Activated CD4-positive, alpha-beta memory T cell treated with anti-CD3 and anti-CD28 coated beads, Interleukin-2, amount 10 ng/mL, durations not matched to agents 7 days and 5 days (primary cell): ENCODE measurements at places on chromosomes 5 and 9.

DNA sequence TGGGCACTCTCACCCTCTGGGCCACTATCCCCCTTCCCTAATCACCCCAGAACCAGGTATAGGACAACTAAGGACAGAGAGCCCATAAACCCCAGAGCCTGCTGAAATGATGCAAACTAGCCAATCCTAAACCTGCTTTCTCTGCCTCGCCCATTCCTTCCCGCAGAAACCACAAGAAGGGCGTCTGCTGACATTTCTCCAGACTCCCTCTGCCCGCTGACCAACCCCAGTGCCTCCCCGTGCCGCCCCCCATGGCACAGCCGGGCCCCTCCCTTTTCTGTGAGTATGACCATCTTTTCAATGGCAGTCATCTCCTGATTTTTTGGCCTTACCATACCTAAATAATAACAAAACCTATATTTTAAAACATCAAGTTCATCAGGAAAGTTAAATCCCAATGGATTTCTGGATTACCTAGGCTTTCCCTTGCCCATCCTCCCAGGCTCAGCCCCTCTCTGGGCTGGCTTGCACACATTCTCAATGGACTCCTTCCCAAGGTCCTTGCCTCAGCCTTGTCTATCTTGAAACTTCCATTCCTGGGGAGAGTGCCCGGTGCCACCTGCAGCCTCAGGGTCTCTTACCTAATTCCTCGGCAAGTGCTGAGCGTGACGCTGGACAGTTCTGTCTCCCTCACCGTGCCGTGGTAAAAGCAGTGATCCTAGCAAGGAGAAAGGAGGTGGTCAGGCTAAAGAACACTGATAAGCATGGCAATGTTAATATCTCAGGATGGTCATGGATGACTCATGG, 45.2 kb downstream of the ADAM19 start:
- no peak overlapping the region for H3K4me3 ChIP-seq
- H3K36me3 ChIP-seq = peaks cover 91% of the 10 kb centered on the region
- peak overlapping the region; percentile 64 for H3K27ac ChIP-seq
- DNase-seq = no peak

GRCh38 chr9:89598926-89599325, 5.9 kb upstream of the GADD45G start:
- no peak overlapping the region for H3K4me3 ChIP-seq
- DNase-seq = no peak
- peaks cover 9% of the 10 kb centered on the region for H3K4me1 ChIP-seq
- H3K27ac ChIP-seq = no peak overlapping the region
- peaks cover 31% of the 10 kb centered on the region for H3K27me3 ChIP-seq
- H3K36me3 ChIP-seq = no peaks in the 10 kb centered on the region

DNA sequence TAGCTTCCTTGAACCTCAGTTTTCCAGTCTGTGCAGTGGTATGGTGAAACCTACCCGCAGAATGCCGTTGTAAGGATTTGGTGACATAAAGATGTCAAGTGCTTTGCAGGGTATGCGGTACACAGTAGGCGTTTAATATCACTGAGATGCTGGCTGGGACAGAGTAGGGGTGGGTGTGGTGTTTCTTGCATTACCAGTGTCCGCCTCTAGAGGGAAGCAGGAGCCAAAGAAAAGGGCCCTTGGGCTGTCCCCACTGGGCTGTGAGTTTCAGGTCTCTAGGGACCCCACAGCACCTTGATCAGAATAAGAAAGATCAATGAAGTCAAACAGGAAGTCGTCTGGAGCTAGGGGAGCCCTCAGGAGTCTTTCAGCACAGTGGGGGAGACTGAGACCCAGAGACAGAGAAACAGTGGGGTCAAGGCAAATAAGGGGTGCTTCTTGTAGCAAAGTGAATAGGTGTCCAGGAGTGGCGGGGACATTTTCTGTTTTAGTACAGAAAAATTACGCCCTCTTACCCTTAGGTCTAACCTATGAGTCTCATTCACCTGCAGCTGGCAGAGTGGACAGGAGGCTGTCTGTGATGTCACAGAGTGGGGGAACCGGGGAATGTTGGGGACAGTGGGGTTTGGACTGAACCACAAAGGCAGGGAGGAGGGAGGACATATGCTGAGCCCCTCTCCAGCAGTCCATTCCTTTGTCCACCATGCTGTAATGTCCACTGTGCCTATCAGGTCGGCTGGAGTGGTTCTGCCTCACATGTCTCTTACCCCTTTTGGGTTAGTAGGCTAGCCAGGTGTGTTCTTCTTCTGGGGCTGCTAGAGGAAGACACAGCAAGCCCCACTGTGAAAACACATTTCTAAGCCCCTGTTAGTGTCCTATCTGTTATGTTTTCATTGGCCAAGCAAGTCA, 4.7 kb upstream of the TEX53 start:
- H3K27ac ChIP-seq = no peak overlapping the region
- no peaks in the 10 kb centered on the region for H3K36me3 ChIP-seq
- H3K4me1 ChIP-seq = no peaks in the 10 kb centered on the region
- H3K4me3 ChIP-seq = no peak overlapping the region
- peak; percentile 68 for DNase-seq

DNA sequence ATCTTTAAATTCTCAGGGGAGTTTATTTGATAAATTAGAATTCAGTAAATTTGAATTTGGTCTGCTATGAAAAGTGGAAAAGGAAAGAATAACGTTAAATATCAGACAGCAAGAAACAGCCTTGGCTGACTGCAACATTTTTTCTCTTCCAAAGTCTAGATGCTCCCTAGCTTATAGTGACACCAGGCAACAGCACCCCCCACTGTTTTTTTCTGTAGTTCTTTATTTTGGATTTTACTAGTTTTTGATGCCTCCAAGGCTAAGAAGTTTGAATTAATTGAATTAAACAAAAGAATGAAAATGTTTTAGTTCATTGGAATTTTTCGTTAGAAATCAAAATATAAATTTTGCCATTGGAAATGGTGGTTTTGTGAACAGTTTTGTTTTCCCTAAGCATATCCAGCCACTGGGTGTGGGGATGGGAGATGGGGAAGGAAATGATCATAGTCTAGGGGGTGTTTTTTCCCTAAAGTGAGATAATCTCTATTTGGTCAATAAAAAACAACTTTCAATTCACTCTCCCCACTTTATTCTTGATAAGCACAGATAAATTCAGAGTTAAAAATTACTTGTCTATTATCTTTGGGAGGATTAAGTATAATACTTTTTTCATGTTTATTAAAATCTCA, 199.3 kb upstream of the CD180 start:
- no peak for DNase-seq
- H3K27me3 ChIP-seq = peaks cover 2% of the 10 kb centered on the region
- no peak overlapping the region for H3K4me3 ChIP-seq
- H3K36me3 ChIP-seq = no peaks in the 10 kb centered on the region

DNA sequence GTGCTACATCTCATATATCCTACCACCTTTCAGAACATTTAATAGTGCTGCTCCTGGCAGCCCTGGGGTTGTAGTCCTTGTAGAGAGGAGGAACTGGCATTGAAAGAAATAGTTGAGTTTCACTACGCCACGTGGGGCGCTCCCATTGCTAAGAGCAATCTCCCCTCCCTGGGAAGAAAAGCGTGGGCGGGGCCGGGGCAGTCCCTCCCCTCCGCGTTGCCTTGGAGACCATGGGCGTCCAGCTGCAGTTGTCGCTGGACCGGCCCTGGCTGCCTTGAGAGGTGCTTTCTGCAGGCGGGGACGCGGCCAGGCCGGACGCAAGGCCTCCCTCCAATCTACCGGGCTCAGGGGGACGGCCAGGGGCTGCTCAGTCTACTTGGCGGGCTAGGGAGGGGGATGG, 368 bp upstream of the CCDC180 start:
- no peak overlapping the region for H3K4me3 ChIP-seq
- no peaks in the 10 kb centered on the region for H3K4me1 ChIP-seq
- no peak overlapping the region for H3K27ac ChIP-seq
- peaks cover 1% of the 10 kb centered on the region for H3K36me3 ChIP-seq
- DNase-seq = no peak

DNA sequence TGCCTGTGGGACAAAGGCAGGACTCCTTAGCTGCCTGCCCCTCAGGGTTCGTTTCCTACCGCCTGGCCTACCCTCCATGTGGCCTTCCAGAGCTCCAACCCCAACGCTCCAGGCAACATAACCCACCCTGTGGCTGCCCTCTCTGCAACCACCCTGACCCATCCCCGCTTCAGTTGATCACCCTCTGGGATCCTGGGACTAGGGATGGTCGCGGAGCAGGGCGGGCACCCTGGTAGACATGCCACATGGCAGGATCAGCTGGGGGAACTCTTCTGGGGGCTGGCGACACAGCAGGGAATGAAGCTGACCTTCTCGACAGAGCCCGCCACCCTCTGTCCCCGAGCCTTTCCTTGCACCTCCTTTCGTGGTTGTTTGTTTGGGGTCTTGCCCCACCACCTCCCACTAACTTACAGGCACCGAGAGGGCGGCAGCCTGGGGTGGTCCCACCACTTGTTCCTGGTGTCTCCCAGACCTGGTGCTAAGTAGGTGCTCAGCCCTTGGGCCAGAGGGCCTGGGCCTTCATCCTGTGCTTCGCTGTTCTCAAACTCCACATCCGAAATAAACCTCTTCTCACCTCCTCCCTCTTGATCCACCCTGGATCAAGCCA, 243.1 kb downstream of the PBX3 start:
- no peaks in the 10 kb centered on the region for H3K27me3 ChIP-seq
- H3K27ac ChIP-seq = no peak overlapping the region
- no peak overlapping the region for H3K4me3 ChIP-seq
- no peak for DNase-seq
- no peaks in the 10 kb centered on the region for H3K4me1 ChIP-seq

- no peaks in the 10 kb centered on the region for H3K4me1 ChIP-seq
- no peak for DNase-seq
- no peaks in the 10 kb centered on the region for H3K27me3 ChIP-seq
- H3K36me3 ChIP-seq = no peaks in the 10 kb centered on the region
Measured at GRCh38 chr5:17398866-17399835, 98.9 kb upstream of the TAF11L2 start.

DNA sequence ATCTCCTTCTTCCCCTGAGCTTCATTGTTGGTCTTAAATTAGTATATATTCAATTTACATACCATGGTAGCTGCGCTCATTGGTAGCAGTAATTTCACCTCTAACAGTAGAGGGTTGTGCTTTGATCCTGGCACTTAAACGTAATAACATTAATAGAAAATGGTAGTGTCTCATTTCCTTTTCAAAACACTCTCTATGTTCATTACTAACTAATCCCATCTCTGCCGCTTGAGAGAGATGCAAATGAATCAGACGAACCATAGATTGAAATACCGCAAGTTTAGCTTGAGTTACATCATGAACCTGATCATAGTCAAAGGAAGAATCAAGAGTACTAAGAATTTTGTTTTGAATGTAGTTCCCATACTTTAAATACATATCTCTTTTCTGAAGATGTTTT, 2.2 kb downstream of the THBS4 start:
- H3K4me1 ChIP-seq = peaks cover 38% of the 10 kb centered on the region
- no peak overlapping the region for H3K27ac ChIP-seq
- no peak for DNase-seq
- H3K36me3 ChIP-seq = peaks cover 5% of the 10 kb centered on the region

DNA sequence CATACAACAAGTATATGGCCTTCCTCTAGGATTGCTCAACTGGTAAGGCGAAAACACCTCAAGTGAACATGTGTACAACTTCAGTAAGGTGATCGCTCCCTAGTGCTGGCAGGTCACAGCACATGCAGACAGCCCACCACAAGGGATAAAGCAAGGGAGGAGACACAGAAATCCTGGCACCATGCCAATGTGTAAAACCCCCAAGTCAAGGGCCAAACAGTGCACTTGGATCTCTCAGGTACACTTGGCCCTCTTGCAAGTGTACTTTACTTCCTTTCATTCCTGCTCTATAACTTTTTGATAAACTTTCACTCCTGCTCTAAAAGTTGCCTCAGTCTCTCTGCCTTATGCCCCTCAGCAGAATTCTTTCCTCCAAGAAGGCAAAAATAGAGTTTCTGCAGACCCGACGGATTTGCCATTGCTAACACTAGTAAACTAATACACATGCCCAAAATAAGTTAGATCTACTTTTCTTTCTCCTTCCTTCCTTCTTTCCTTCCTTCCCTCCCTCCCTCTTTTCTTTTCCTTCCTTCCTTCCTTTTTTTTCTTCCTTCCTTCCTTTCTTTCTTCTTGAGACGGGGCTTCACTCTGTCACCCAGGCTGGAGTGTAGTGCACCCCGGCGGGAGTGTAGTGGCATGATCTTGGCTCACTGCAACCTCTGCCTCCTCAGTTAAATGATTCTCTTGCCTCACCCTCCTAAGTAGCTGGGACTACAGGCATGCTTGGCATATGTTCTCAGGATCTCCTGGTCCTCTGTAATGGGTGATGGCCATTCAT, 6.8 kb upstream of the LNPEP start:
- no peak overlapping the region for H3K4me3 ChIP-seq
- H3K36me3 ChIP-seq = peaks cover 33% of the 10 kb centered on the region
- no peaks in the 10 kb centered on the region for H3K27me3 ChIP-seq

DNA sequence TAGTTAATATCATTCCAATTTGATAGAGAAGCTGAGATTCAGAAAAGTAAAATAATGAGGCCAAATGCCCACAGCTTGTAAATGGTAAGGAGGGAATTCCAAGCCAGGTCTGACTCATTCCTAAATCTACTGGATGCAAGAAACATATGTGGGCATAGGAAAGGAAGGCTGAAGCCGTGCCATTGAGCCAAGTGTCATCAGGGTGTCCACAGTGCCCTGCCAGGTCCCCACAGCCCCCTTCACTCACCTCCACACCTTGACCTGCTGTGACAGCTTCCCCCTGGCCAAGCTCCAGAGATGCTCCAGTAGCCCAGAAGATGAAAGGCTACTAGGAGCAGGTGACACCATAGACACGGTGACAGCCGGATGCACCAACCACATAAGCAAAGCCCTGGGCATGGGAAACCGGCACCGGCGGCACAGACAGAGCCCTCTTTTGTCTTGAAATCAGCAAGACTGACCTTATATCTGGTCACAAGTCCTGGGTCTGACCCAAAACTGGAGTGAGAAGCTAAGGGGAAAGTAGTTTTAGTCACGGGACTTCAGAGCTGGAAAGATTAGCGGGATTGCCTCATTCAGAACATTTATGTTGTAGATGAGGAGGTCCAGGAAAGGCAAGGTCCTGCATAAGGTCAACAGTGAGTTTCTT, 20.1 kb upstream of the FAT2 start:
- H3K27ac ChIP-seq = no peak overlapping the region
- no peak overlapping the region for H3K4me3 ChIP-seq
- H3K4me1 ChIP-seq = peaks cover 21% of the 10 kb centered on the region
- H3K36me3 ChIP-seq = no peaks in the 10 kb centered on the region
- DNase-seq = no peak

DNA sequence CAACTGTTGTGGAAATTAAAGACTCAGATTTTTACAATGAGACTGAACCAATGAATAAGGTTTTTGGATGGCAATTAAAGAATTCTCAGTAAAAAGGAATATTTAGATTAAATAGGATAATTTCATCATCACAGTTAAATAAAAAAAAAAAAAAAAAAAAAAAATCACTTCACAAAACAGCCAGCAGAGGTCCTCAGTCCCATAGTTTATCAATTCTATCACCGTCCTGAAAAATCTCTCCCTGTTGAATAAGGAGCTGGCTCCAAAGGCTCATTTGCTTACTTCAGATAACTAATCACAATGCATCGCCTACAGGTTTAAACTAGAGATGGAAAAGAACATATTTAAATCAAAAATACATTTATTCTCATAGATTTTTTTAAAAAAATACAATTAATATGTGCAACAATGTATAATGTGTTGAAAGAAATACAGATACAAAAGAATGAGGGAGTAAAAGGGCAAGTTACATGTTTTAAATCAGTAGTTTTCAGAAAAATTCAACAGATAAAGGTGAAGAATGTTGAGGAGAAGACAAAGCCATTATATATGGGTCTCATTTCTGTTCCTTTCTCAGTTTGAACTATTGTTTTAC, 175.8 kb upstream of the CHD1 start:
- no peaks in the 10 kb centered on the region for H3K4me1 ChIP-seq
- no peak overlapping the region for H3K4me3 ChIP-seq
- DNase-seq = no peak
- no peak overlapping the region for H3K27ac ChIP-seq
- no peaks in the 10 kb centered on the region for H3K36me3 ChIP-seq
